ENCODE measurements at places on chromosomes 2 and 18. TPM values are rescaled to one million over a fixed set of nuclear protein-coding genes. Genes with fewer than 3 reads are reported as not detected.

- no peak for DNase-seq
These were observed 277.3 kb upstream of the HDAC4 start for GRCh38 chr2:239678186-239678490.

Gene TRIM43
- total RNA-seq: not detected

DNA sequence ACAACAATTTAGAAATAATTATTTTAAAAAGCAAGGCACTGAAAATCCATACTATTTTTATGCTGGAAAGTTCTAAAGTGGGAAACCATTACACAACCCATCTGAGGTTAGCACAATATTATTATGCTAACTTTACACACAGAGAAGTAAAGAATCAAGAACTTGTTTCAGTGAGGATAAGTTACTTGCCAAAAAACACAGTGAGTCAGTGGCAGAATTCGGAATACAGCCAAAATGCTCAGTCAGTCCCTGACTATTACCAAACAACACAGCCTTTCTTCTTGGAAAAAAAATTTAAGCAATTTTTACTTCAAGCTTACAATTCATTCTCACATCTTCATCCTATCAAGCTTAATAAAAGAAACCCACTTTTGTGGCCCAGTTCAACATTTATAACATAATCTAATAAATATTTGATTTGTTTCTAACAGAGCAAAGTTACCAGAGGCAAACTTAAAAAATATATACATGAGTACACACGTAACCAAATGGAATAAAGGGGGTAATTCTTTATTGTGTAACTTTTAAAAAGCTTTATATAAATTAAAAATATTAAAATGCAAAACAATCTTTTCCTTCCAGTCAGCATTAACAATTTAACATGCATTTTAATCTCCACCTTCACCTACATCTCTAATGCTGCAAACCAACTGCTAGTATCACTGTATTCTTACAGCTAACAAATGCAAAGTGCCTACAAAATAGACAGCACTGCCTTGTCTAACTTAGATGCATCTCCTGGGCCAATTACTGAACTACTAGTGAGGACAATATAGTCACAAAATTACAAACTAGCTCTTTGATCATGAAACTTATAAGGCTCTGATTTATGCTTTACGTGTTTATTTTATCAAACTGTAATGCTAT is 55.2 kb downstream of the CCDC88A start:
- DNase-seq: peak; percentile 90

GRCh38 chr2:62495761-62496160 is 10.2 kb downstream of the TMEM17 start:
- DNase-seq: no peak

Gene G6PC2
- total RNA-seq: 0.11 TPM

- DNase-seq: no peak
These were observed 289.4 kb downstream of the CMPK2 start for GRCh38 chr2:6576302-6576701.

Gene APOB
- 1.2 TPM for total RNA-seq

Gene RAB12
- 85.2 TPM for total RNA-seq

Gene QPCT
- 10.4 TPM for total RNA-seq

GRCh38 chr2:197381641-197382040 is 53.2 kb downstream of the SF3B1 start:
- no peak for DNase-seq

DNA sequence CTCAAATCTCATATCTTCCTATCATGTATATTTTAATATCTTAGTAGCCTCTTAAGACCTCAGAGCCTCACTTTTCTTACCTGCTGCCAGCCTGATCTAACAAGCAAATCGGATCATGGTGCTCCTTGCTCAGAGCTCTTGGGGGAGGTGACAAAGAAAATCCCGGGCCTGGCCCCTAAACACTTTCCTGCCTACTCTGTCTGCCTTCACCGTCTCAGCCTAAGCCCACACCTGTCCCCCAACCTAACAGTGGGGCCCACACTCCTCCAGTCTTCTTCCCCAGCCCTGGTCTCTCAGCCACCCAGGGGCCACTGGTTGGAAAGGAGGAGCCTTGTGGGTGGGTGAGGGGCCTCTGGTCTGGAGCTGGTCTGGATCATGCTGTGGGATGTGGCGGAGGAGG is 207.3 kb downstream of the HAUS1 start:
- DNase-seq: no peak

DNA sequence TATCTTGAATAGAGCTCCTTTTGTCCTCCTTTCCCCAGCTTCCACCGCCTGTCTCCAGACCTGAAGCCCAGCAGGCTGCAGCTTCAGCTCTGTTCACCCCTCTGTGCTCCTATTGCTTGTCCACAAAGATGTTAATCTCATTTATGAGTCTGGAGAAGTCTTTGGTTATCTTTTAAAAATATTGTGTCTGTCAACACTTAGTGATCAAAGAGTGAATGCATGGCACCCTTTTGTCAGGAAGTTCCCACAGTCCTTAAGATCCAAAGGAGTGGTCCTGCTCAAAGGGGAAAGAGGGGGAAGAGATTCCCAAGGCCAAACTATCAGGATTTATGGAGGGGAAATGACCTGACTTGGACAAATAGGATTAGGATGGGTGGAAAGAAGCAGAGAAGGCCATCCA is 118.9 kb downstream of the ACAA2 start:
- no peak for DNase-seq

DNA sequence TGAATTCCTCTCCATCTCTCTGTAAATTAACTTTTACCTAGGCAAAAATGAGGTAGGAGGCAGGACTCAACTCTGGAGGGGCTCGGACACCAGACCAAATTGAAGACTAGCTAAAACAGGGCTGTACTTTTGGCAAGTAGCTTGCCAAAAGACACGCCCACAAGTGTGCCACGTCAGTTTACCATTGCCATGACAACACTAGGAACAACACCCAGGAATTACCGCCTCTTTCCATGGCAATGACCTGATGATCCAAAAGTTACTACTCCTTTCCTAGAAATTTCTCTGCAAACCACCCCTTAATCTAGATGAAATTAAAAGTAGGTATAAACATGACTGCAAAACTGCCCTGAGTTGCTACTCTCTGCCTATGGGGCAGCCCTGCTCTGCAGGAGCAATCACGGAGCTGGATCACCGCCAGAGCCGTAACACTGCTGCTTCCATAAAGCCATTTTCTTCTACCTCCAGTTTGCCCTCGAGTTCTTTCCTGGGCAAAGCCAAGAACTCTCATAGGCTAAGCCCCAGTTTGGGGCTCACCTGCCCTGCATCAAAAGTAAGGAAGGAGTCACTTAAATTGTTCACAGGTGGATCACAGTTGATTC is 66.0 kb upstream of the FAM136A start:
- DNase-seq: no peak

GRCh38 chr2:218910741-218911140 is 30.1 kb downstream of the WNT10A start:
- no peak for DNase-seq

DNA sequence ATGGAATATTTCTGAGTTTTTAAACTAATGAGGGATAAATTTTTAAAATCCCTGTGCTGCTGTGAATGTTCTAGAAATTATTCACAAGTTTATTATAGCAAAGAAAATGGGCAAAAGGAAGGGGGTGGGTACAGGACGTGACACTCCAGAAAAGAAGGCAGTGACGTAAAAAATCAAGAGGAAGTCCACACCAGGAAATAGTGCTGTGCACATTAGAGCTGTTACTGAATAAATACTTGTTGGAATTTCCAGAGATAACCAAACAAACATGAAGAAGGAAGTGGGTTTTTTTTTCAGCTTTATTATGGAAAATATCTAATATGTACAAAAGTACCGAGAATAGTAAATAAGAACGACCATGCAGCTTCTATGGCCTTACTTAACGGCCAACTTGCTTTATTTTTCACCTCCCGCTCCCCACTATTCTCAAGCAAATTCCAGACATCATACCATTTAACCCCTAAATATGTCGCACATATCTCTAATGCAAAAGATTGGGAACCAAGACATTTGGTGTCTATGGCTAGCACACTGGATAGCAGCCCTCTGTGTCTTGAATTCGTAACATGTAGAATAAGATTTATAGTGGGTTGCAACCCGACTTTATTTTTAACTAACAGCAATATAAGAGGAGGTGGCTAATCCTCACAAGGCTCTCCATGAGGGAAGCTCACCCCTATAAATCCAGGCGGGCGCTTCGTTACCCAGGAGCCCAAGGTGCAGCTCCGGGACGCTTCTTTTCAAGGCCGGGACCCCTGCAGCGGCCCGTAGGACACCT is 580 bp upstream of the NDUFV2 start:
- peak; percentile 62 for DNase-seq

DNA sequence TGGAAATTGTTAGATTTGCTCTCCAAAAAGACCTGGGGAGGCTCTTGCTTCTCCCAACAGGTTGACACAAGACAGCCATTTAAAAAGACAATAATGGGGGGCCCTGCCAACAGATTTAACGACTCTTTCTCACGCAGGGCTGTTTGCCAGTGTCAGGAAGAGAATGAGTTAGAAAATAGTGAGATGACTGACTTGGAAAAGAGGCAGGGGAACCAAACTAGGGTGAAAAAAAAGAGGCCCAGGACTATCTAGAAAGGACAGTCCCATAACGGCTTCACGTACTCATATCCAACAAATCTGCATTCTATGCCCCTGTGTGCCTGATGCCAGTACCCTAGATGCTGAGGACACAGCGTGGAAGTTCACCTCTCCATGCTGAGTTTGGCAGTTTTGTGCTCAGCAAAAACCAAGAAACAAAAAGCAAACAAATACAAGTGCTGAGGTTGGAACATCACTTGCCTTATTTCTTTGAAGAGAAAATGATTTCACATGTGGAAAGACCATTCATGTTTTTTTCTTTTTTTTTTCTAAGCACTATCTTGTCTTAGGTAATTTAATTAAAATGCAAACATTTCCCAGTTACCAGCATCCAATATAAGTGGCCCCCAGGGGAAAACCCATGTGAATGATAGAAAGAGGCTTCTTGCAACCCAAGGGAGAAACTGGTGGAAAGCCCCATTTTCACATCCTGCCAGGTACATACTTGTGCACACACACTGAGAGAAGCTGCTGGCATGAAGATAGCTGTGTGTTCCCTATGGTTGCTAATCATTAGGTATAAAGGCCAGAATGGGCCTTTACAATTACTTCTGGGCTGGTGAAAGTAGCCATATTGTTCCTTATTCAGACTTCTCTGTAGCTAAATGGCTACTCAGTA is 10.6 kb upstream of the WIPF1 start:
- no peak for DNase-seq

- DNase-seq: no peak
These were observed 29.2 kb downstream of the MYOM1 start for GRCh38 chr18:3190610-3191009.

DNA sequence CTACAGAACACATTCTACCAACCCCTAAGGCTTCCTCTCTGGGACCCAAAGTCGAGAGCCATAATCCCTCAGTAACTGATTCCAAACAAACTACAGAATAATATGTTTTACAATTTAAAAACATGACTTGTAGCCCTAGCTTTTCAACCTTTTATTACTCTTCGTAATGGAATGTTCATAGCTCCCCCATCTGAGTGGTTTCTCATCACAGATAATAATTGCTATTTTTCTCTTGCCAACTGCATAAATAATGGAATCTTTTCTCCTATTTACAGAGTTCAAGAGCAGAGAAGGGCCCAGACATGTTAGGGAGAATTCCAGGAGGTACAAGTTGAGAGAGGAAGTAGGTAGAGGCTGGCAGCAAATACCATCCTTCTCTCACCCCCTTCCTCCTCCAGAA is 59.9 kb upstream of the CERS6 start:
- no peak for DNase-seq

Gene DPP10
- 83.0 TPM for total RNA-seq

Gene ZBTB7C
- 7.6 TPM for total RNA-seq

Gene CD8B
- 1.5 TPM for total RNA-seq

Gene KIAA2012
- total RNA-seq: 5.7 TPM

DNA sequence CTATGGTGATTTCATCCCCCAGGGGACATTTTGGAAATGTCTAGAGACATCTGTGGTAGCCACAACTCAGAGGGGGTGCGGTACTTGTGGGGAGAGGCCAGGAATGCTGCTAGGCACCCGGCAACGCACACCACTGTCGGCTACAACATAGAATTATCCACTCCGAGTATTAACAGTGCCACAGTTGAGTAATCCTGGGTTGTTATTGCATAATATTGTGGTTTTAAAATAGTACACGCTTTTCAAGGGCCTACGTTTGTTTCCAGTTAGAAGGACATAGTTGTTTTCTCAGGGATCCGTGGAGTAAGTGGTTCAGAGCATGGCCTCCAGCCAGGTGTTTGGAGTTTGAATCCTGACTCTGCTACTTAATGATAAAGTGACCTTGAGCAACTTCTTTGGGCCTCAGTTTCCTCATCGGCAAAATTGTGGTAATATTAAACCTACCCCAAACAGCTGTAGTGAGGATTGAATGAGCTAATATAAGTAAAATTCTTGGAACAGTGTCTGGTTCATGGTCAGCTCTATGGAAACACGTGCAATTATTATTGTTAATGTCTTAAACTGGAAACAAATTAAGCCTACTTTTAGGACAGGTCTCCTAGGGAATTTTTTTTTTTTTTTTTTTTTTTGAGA is 24.5 kb downstream of the CYP27A1 start:
- DNase-seq: no peak

DNA sequence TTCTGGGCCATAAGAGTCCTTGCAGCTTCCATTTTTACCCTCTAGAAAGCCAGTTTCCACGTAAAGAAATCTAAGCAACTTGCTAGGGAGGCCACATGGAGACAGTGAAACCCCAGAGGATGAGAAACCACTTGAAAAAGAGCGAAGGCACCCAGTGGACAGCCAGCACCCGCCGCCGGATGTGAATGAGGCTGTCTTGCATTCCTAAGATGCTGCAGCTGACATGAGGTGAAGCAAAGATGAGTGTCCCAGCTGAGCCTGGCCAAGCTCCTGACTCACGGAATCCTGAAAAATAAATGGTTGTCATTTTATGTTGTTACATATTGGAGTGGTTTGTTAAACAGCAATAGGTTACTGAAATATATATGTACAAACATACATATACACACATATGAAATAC is 65.9 kb upstream of the STPG4 start:
- DNase-seq: no peak

GRCh38 chr2:63866009-63866709 is 24.5 kb downstream of the UGP2 start:
- no peak for DNase-seq

GRCh38 chr2:168025487-168026202 is 221.8 kb downstream of the STK39 start:
- DNase-seq: no peak

- no peak for DNase-seq
These were observed 43.2 kb upstream of the ACAA2 start for GRCh38 chr18:49856496-49856895.

Gene LYPD1
- total RNA-seq: 50.9 TPM

- no peak for DNase-seq
These were observed 133.2 kb upstream of the EPHA4 start for GRCh38 chr2:221705185-221705877.

DNA sequence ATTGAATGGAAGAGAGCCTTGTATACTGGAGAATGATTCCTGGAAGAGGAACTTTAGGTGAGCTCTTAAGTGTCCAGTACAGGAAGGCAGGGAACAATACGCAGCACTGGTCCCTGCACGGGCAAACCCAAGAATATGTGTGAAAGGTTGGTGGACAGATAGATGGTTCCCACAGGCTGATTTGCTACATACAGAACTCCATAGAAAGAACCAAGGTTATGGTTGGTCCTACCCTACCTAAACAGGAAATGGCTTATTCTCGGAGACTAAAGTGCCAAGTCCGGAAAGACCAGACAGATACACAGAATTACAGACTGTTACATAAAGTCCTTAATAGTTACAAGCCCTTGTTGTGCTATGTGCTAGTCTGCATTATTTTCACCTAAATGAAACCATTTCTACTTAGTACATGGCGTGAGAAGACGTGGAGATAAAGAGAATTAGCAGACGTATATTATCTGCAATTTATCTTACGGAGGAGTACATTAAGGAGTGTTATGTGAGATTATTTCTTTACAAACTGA is 1.2 kb downstream of the REV1 start:
- DNase-seq: no peak

Gene TMEM163
- total RNA-seq: 35.7 TPM

GRCh38 chr2:233112329-233112728 is 52.2 kb downstream of the INPP5D start:
- DNase-seq: no peak

Gene TEX44
- not detected for total RNA-seq
